GM23248 (cell line): ENCODE measurements at places on chromosomes 13 and 19.

GRCh38 chr19:50427997-50428425 is 4.7 kb upstream of the MYBPC2 start:
- peak; percentile 73 for DNase-seq

- peak; percentile 77 for DNase-seq
These were observed 28.7 kb downstream of the LACC1 start for GRCh38 chr13:43908156-43909126.

GRCh38 chr19:29588095-29588494 is 18.0 kb upstream of the POP4 start:
- no peak for DNase-seq

- no peak for DNase-seq
These were observed 6.9 kb downstream of the KANK3 start for GRCh38 chr19:8336072-8336569.

DNA sequence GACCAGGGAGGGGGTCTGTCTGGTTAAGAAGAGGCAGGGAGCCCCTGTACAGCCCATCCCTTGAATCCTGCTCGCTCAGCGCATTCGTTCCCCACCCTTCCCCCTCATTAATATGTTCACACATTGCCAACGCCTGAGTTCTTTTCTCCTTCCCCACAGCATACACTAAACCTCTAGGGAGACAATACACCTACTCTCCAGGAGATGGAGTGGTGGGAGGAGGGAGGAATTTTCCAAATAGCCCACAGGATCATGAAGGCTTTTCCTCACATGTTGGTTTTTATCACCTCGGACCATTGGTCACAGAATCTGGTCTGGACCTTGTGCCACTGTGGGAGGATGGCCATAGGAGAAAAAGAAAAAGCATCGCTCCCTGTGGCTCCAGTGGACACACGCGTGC is 294.9 kb downstream of the SHISA2 start:
- no peak for DNase-seq

DNA sequence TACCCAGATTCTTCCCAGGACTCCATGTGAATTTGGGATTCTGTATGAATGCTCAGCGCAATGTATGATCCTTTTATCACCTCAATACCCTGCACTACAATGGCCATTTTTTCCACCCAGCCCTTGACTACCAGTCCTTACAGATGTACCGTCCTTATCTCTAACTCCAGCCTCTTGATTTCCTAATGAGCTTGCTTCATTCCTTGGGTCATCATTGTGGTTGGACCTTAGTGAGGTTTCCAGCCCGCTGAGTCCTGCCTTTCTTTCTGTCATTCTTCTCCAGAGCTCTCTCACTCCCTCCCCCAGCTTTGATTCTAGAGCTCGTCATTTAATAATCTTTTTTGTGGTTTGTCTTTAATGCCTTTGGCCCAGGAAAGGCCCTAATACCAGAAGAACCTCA is 438.5 kb downstream of the ZNF536 start:
- DNase-seq: no peak

GRCh38 chr13:38862443-38862842 is 128.2 kb downstream of the STOML3 start:
- DNase-seq: no peak

DNA sequence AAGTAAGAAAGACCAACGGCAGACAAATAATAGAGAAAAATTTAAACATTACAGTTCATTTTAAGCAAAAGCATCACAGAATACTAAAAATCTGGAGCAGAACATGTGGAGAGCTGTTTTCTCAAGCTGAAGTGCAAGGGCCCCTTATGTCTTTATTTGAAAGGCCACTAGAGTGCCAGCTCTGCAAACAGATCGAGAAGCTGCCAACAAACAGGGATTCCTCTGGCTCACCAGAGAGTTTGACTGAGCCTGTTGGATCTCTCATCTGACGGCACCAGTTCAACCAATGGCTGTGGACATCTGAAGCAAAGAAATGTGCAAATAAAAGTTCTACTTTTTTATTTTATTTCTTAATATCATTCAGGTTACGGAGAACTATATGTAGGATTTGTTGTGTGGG is 119.7 kb downstream of the COL4A2 start:
- DNase-seq: no peak
